ENCODE measurements at places on chromosomes 6 and 20.

DNA sequence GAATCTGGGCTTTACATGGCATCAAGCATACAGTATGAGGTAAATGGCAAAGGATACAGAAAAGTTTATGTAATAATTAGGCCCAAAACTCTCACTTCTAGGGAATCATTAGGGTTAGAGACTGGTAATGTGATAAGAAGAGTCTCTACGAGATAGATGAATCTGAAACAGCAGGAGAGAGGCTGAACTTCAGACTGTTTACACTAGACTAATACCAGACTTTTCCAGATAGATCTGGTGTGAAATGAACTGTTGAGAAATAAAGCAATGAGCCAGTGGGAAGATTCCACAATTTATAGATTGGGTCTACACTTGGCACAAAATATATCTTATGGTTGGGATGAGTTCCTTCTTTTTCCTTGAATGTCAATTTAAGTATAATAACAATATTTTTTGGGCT, 134.3 kb downstream of the MAN1A1 start:
- no peak for DNase-seq

- no peak for DNase-seq
Observed at GRCh38 chr6:114096561-114097172, 125.7 kb upstream of the HDAC2 start.

DNA sequence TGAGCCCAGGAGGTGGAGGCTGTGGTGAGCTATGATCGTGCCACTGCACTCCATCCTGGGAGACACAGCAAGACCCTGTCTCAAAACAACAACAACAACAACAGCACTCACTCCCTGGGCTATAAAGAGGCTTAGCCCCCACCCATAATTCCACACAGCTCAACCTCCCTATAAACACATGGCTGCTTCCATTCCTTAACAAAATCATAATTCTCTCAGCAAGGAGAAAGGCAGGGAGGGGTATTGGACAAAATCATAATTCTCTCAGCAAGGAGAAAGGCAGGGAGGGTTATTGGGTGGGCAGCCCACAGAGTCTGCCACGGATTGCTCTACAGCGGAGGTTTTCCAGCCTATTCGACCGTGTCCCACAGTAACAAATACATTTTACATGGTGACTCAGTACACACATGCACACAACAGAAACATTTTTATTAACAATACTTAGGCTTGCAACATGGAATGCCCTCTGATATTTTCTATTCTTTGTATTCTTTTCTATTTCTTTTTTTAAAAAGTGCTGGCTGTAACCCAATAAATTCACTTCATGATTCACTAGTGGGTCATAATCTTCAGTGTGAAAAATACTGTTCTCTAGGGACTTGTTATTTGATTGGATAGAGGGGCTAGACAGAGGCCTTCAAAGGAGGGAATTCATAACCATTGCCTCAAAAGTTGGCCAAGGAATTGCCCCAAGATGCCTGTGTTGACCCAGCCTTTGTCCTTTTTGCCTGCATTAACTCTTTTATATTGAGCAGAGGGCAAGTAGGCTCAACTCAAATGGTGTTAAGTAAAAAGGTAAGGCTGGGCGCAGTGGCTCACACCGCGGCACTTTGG, 50.6 kb upstream of the ZMYND8 start:
- no peak for DNase-seq

DNA sequence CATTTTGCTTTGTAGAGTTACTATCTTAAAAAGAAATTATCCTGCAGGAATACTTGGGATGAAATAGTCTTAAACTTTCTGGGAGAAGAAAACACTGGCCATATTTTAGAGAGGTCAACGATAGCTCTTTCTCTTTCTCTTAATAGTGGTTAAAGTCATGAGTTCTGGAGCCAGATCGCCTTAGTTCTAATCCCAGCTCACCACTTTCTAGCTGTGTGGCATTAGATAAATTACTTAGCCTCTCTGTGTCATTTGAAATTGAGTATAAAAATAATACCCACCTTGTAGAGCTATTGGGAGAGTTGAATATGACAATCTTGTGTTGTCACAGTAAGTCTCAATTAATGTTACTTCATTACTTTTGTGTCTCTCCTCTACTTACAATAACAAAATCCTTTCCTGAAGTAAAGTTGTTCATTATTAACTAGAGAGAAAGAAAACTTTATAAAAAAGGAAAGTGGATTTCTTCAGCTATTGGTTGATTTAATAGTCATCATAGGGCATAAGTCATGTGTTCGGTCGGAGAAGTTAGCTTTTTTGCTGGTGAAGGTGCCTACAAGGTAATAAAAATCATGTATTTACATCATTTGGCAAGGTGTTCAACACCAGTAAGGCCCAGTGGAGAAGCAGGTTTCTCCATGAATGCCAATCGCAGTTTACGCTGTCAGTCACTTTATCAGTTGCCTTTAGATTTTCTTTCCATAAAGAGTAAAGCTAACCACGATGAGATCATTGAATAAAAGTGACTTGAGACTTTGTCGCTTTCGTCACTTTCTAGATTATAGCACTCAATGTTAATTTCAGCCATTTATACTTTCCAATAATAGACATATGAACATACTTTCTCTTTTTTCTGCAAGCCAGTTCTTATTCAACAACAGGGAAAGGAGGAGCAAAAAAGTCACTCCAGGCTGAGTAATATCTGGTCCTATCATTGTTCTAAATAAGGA, 2.0 kb downstream of the NEDD9 start:
- DNase-seq, result no peak

DNA sequence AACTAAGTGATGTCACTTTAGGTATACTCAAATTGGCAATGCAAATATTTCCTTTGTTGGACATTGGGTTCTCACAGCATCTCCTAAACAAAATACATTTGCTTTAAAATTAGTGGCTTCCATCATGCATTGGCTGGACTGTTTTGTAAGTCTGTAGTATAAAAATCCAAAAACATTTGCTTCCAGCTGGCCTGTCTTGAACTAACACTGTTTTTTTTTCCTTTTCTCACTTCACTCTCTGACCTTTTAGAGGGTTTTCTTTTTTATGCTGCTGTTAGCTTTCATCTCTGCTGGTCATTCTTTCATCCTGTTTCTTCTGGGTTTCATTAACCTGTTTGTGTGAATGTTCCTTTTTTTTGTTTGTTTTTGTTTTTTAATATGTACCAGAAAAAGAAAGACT, 121.7 kb upstream of the MLIP start:
- no peak for DNase-seq

- DNase-seq, result no peak
Observed at GRCh38 chr6:130143709-130144108, 79.0 kb downstream of the SAMD3 start.

DNA sequence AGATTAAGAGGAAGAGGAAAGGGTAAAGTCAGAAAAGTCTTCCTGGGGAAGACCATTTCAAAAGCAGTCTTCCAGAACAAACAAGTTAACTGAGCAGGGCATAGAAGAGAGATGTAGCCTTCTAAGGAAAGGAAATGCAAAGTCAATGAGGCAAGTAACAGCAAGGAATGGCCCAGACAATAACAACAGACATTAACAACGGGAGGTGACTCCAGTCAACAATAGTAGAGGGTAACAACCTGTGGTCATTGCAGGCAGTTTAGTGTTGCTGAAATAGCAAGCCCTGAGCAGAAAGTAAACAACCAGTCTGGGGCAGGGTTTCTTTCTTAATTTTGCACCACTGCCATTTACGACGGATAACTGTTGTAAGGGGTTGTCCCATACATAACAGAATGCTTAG, 2.1 kb downstream of the MDN1 start:
- DNase-seq, result no peak

- no peak for DNase-seq
Observed at GRCh38 chr6:167689278-167689677, 137.4 kb upstream of the AFDN start.

- no peak for DNase-seq
Observed at GRCh38 chr6:135314543-135314942, 133.4 kb downstream of the MYB start.

DNA sequence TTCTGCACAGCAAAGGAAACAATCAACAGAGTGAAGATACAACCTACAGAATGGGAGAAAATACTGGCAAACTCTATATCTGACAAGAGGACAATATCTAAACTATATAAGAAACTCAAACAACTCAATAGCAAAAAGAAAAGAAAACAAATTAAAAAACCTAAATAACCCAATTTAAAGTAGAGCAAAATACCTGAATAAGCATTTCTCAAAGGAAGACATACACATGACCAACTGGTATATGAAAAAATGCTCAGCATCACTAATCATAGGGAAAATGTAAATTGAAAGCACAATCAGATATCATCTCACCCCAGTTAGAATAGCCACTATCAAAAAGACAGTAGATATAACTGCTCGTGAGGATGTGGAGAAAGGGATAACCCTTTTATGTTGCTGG, 87.8 kb upstream of the FOXA2 start:
- DNase-seq, result no peak

DNA sequence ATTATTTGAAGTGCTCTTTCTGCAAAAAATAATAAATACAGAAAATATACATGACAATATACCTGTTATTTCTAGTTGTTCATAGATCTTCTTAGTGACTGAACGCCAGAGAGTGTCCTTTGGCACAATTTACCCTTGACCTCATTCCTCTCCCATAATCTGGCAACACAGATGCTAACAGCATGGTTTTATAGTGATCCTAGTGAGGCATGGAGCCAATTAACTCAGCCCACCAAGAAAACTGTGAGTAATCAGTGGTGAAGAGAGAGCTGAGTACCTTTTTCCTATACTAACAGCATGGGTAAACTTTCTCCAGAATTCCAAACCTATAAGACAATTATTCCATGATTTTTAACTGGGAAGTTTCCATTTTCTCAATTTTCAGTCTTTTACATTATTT, 61.0 kb downstream of the VGLL2 start:
- no peak for DNase-seq

GRCh38 chr6:132167929-132168892, 217.0 kb upstream of the CCN2 start:
- no peak for DNase-seq

- no peak for DNase-seq
Observed at GRCh38 chr6:54232703-54233102, 75.5 kb upstream of the TINAG start.

- DNase-seq, result no peak
Observed at GRCh38 chr6:40474937-40475336, 112.2 kb downstream of the LRFN2 start.

Data from activated T-helper 1 cell treated with Interleukin-2 at 50 U/mL for 16 hours (primary cell).